Small intestine (tissue), 16 donors: ENCODE measurements at places on chromosomes 12 and 14. TPM values are rescaled to one million over a fixed set of nuclear protein-coding genes. Genes with fewer than 3 reads are reported as not detected.
A peak's percentile ranks its signal among the peaks of the same experiment; 100 is the strongest.

DNA sequence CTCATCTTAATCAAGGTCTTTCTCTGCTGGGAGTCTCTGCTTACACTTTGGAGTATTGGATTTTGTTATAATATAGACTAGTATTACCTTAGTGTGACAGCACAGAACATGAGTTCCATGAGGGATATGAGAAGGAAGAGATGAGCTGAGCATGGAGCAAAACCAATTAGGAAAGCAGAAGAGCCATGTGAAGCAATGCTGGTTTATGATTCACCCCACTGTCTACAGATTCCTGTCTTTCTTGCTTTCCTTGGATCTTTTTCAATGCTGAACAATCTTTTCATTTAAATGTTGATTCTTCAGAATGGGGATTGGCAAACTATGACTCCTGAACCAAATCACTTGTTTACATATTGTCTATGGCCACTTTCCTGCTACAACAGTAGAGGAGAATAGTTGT lies 70.4 kb upstream of the KITLG start:
- DNase-seq, result no peak

The MGP gene
- 12.1 TPM for polyA plus RNA-seq

The TMBIM6 gene
- polyA plus RNA-seq, result 687 TPM

- no peak for DNase-seq
These were observed 7.4 kb upstream of the DIO3 start for GRCh38 chr14:101553931-101554330.

DNA sequence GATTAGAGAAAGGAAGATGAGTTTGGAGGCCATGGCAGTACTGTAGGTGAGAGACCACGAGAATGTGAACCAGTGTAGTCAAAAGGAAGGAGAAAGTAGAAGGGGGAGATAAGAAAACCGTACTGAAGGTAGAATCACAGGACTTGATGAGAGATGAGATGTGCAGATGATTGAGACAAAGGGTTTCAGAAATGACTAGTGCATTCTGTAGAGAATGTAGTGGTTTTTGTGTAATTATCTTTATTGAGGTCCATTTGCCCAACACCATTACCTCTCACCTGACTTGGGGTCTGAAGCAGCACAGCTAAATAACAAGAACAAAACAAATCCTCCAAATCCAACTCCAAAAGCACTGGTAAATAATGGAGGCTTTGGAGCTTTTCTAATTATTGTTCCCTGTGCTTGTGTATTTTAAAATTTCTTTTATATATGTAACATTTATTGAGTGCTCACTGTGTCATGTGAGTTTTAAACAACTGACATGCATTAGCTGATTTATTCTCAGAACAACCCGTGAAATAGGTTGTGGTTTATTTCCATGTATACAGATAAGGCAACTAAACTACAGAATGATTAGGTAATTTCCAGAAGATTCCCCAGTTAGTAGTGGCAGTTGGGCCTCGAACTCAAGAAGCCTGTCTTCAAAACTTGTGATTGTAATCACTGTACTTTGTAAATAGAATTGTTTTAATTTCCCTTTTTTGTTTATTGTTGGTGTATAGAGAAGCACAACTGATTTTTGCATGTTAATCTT lies 390.0 kb downstream of the AEBP2 start:
- no peak for DNase-seq

GRCh38 chr14:91341334-91341733 lies 76.3 kb downstream of the CCDC88C start:
- no peak for DNase-seq

DNA sequence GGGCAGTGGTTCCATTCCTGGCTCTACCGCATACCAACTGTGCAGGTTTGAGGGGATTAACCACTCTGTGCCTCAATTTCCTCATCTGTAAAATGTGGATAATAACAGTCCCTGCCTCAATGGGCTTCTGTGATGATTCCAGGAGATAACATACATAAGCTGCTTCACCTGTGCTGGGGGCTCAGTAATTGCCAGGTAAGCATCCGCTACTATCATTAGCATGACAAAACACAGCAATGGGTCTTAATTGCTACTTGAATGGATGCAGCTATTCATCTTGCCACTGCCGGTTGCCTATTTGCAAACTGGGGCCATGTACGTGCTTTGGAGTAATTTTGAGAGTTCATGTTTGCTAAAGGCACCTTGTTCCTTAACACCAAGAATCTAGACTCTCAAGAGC lies 132.6 kb downstream of the TMEM132D start:
- no peak for DNase-seq

DNA sequence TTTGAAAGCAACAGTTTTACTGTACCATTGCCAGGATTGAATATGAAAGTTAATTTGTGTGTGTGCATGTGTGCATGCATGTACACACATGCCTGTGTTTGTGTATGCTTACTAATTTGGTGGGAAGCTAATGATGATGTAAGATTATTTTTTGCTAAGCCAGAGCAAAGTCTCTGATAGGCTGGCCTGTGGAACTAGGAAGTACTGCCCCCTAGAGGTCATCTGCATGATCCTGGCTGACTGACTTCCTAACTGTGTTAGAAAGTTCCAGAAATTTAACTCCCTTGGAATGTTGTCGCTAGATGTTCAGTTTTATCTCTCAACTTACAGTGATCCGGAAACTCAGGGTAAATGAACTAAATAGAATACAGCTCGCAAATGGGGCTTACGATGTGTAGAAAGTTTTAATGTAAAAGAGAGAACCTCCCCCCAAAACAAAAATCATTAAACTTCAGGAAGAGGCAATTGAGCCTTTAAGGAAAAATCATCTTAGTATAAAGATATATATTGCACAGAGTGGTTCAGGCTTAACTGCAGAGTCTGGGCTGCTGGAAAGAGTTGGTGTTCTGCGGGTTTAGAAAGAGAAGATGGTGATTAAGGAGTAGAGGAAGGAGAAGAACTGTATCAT lies 34.3 kb upstream of the SLC38A1 start:
- DNase-seq, result peak; percentile 60
